ENCODE measurements at places on chromosomes 11 and 22.

DNA sequence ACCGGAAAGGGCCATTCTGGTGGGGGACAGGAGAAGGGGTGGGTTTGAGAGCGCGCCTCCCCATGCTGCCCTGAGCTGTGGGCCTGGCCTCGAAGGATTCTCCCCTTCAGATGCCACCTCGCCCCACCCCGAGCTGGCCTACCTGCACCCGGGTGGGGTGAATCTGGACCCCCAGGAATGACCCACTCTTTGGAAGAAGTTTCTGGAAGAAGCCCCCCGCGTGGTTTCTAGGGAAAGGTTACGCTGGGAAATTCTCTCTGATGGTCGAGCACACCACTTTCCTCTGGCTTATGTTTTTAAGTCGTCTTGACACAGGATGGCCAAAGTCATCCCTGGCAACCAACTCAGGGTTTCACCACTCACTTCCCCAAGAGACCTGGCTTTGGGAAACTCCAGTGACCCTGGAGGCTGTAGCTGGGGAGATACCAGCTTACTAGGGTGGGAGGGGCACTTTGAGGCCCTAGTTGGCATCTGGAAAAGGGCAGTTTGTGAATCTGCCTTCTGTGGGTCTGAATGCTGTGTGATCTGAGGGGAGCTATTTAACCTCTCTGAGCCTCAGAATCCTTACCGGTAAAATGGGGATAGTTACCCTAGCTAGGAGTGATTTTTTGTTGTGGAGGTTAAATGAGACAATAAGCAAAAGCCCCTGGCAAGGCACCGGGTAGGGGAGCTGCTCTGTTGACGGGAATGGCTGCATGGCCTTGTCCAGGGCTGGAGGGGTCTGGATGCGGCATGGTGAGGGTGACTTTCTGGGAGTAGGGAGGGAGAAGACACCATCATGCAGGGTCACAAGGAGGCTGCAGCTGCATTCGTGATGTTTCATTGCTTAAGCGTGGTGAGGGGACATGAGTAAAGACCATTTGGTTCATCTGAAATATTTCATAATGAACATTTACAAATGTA is 45.3 kb upstream of the ACCSL start:
- no peak for DNase-seq

DNA sequence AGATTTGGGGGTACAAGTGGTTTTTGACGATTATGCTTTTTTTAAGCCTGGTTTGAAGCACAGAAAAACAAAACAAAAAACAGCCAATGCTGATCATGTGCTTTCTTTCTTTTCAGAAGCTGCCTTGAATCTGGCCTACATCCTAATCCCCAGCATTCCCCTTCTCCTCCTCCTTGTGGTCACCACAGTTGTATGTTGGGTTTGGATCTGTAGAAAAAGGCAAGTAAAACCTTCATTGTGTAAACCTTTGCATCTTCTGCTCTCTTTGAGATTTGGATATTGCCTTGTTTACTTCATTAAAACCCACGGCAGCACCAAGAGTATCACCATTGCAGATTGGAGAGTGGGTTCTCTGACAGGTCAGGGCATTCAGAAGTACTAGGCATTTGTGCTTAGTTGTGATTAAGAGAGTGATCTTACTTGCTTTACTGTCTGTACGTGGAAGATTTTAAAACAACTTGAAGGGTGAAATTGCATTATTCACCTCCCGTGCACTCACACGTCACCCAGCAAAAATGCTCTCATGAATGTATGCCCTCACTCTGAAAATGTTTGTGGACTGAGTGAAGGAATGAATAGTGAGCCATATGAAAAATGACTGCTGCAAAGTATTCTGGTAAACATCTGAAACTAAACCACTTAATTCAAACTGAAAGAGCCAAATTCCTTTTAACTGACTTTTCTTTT is 17.0 kb downstream of the LAYN start:
- no peak for DNase-seq

- no peak for DNase-seq
These were observed 1.2 kb downstream of the LIF start for GRCh38 chr22:30245181-30245984.

DNA sequence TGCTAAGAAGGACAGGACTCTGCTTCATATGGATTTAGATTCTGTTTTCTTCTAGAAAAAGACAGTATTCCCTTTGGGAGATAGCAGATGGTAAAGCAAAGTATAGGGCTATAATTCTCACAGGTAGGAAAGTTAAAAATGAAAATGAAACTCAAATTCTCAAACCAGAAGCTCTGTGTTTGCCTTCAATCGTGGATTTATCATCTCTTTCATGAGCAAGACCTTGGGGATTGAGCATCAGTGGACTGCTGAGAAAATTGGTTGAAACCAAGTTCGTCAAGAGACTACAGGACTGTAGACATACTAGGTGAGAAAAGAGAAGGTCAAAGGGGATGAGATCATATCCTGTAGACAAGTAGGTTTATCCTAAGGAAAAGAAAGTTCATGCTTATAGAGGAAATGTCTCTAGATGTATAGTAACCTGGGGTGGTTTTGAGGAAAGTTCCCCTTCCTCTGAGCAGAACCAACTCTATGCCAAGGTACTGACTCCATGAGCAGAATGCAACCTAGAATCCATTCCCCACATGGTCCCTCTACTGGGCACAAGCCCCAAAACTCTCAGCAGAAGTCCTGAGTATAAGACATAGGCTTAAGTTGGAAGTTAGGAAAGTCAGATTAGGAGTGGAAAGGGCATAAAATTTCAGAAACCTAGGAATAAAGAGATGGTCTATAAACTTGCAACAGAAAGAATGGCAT is 46.5 kb downstream of the SLC5A12 start:
- DNase-seq: no peak

DNA sequence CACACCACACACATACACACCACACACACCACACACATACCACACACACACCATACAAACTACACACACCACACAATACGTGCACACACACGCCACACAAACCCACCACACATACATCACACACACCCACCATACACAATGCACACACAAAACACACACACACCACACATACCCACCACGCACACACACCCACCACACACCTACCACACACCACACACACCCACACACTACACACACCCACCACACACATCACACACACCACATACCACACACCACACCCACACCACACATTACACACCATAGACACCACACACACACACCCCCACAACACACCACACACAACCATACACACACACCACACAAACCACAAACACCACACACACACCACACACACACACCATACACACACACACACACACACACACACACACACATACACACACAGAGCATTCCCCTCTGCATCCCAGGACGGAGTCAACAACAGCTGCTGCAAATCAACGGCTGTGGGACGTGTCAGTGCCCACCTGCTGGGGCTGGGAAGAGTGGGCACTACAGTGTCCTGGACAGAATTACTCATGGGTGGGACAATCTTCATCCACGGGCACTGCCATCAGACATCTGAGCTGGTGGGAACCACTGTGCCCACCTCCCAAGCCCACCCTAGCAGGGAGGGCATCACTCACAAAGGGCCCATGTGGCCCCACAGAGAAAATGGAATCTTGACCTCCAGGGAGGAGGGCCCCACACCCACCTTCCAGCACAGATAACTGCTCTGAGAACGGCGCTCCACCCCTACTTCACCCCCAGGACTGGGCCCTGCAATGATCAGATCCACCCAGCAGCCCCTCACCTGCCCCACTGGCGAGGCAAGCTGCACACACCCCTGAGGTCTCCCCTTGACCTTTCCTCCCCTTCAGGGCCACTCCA is 8.4 kb downstream of the TP53I11 start:
- DNase-seq: no peak

- DNase-seq: no peak
These were observed 81.3 kb downstream of the PHF21A start for GRCh38 chr11:46039990-46040389.

GRCh38 chr11:40877981-40878380 is 581.5 kb downstream of the LRRC4C start:
- no peak for DNase-seq

- DNase-seq: no peak
These were observed 26.3 kb downstream of the SLC1A2 start for GRCh38 chr11:35393098-35393497.

DNA sequence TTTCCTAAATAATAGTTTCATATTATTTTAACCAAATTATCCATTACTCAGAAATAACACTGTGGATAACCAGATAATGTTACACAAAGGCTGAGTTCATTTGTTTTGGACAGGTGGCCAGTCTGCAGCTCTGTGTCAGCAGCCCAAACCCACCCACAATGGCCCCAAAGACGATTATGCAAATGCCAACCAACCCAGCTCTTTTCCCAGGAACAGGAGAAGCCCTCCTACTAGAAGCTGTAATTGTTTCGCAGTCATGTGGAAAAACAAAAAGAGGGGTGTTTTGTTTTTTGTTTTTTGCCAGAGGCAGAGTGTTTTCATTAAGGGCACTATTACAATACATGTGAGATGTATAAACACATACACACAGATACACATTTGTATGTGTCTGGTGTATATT is 102.1 kb downstream of the FCHSD2 start:
- DNase-seq: no peak

DNA sequence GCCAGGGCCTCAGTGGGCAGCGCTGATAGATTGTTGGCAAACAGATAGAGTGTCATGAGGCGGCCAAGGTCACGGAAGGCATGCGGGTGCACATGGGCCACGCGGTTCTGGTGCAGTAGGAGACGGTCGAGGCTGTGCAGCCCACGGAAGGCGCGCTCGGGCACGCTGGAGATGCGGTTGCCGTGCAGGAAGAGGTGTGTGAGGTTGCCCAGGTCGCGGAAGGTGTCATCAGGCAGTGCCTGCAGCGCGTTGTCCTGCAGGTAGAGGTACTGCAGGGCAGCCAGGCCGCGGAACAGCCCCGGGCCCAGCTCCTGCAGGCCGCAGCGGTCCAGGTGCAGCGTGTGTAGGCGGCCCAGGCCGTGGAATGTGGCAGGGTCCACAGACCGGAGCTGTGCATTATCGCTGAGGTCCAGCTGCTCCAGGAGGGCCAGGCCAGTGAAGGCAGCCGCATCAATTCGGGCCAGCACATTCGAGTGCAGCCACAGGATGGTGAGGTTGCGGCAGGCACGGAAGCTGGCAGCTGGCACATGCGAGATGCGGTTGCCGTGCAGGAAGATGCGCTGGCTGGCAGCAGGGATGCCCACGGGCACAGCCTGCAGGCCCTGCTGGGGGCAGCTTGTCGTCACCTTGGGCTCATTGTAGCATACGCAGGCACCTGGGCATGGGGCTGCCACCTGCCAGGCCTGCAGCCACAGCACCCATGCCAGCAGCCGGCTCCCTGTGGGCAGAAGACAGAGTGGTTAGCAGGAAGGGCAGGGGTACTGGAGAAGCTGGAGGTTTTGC is 25.5 kb downstream of the RTN4R start:
- DNase-seq: no peak

DNA sequence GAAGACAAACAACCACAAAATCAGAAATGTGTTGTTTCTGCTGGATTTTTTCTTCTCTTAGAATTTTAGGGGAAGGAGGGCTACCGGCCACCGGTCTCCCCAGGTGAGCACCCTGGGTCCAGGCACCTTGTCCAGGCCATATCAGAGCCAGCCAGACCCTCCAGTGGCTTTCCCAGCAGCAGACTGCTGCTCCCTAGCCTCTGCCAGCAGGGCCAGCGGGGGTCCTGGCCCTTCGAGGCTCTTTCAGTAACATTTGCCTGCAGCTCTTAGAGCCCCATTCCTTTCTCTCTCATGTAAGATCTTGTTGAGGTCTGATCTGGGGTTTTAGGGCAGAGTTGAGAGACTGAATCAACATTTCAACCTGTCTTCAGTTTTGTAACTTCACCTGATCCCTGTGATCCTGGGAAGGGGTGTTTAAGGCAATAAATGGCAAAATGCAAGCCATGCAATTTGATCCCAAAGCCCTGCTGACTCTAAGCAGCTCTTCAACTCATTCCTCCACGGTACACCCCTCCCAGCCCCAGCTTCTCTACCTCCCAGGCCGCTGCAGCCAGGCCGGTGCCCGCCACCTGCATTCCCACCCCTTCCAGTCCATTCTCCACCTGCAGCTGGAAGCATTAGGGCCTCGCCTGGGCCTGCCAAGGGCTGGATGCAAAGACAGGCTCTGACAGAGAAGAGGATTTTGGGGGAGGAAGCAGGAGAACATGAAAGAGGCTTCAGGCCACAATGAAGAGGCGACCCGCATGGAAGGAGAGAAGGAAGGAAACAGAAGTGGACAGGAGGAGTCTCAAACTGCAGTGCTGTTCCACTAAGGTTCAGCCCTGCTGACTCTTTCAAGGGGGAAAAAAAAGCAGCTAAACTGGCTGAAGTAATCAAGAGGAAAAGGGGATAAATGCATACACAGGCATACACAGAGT is 113.0 kb upstream of the FGF3 start:
- DNase-seq: no peak

DNA sequence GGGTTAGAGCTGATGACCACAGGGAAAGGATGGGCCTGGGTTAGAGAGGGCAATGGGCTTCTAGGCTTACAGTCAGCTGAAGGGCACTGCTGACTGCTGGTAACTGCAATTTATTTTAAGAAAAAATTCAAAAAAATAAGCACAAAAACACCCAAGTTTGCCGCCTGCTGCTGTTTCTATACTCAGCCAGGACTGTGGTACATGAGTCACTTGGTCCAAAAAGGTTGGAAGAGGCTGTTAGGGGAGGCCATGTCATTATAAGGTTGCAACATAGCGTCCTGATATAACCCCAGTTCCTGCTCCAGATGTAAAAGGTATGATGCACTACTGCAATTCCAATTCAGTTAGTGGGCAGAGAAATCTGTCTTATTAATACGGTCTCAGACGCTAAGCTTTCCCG is 98.9 kb downstream of the ETS1 start:
- DNase-seq: no peak

- no peak for DNase-seq
These were observed 77.6 kb downstream of the PLEKHA7 start for GRCh38 chr11:16936643-16937042.

- DNase-seq: no peak
These were observed 6.0 kb downstream of the PACSIN2 start for GRCh38 chr22:43008921-43009320.

GRCh38 chr22:46001046-46001425 is 24.1 kb upstream of the WNT7B start:
- no peak for DNase-seq

- no peak for DNase-seq
These were observed 18.6 kb upstream of the LMO2 start for GRCh38 chr11:33910296-33910957.

GRCh38 chr11:100830978-100831732 is 144.1 kb downstream of the ARHGAP42 start:
- DNase-seq: no peak

DNA sequence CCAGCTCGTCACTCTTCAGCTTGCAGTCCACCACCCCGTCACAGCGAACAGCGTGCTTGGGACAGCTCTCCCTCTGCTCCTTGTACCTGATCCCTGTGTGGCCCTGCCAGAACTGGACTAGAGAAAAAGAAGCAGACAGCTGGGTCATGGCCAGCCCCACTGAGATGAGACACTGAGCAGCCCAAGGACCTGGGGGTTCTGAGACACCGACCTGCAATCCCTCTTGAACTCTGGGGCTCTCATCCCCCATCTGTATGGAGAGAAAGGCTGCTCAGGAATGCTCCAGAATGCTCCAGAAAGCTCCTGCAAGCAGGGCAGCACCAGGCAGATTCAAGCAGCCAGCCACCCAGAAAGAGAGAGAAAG is 14.8 kb downstream of the TMPRSS13 start:
- DNase-seq: no peak

Measured in GM13977 (cell line).